ENCODE measurements at places on chromosomes 4 and X.

DNA sequence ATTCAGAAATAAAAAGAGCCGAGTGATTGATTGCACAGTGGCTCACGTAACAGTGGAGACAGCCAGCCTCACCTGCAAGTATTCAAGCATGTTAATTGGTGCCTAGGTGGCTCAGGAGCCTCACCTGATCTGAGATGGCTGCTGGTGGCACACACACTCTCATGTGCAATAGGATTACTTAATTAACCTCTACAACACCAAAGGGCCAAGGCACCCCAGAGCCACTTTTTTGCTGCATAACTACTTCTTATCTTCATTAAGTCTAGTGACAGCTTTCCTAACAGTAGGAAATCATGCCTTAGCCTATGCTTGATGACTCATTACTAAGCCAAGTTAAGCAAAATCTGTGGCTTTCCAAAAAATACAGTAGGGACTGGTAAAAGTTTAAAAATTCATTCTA is 117.3 kb upstream of the NOCT start:
- peak; percentile 78 for DNase-seq

- no peak for DNase-seq
Measured at GRCh38 chrX:63281465-63281864, 69.7 kb downstream of the SPIN4 start.

GRCh38 chrX:133390676-133391075 is 24.6 kb downstream of the GPC4 start:
- peak; percentile 66 for DNase-seq

GRCh38 chr4:46844325-46844917 is 64.6 kb downstream of the COX7B2 start:
- DNase-seq = peak; percentile 88

- DNase-seq = no peak
Measured at GRCh38 chrX:5324546-5324945, 904.1 kb downstream of the NLGN4X start.

DNA sequence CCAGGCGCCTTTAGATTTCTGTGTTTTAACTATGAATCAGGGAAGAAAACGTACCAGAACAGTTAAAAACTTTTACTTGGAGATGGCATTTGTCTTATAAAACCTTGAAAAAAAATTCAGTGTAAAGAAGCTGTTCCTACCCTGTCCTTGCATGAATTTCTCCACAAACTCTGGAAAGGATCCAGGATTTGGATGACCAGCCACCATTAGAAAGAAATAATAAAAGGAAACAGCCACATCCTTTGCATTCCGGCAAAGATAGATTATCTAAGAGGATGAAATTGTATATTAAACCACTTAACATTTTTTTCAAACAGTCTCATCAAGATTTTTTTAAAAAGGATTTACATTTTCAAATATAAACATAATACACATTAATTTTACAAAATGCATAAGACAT is 10.6 kb downstream of the SULT1E1 start:
- DNase-seq = no peak

DNA sequence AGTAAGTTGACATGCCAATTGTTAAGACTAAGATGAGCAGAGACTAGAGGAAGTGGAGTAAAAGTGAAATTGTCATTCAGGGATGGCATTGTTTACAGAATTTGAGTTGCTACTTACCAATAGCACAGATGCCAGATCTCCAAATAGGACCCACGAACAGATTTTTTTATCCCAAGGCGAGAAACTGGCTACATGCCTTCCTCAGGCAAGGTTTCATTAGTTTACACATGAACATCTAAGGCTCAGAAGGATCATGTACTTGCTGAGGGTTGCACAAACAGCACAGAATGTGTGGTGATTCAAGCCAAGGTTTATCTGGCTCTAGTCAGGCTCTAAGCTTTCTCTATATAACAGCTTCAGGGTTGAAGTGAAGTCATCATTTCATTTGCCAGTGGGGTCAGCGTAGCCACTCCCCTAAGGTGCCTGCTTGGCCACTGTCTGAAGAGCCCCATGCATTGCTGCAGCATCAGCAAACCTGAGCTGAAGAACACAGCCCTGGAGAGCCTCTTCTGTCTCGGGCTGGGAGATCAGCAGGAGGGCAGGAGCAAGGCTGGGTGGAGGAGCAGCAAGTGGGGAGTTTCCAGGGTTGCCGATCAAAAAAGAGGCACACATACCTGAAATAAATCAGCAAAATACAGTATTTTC is 193.0 kb upstream of the LCORL start:
- DNase-seq = peak; percentile 29

Measured in DMS53 (cell line).